ENCODE measurements at places on chromosomes 16 and 17.
A peak's percentile ranks its signal among the peaks of the same experiment; 100 is the strongest.

GRCh38 chr17:55261311-55261710, 3.4 kb upstream of the HLF start:
- no peak overlapping the region for H3K27ac ChIP-seq
- H3K27me3 ChIP-seq: peaks cover 37% of the 10 kb centered on the region

DNA sequence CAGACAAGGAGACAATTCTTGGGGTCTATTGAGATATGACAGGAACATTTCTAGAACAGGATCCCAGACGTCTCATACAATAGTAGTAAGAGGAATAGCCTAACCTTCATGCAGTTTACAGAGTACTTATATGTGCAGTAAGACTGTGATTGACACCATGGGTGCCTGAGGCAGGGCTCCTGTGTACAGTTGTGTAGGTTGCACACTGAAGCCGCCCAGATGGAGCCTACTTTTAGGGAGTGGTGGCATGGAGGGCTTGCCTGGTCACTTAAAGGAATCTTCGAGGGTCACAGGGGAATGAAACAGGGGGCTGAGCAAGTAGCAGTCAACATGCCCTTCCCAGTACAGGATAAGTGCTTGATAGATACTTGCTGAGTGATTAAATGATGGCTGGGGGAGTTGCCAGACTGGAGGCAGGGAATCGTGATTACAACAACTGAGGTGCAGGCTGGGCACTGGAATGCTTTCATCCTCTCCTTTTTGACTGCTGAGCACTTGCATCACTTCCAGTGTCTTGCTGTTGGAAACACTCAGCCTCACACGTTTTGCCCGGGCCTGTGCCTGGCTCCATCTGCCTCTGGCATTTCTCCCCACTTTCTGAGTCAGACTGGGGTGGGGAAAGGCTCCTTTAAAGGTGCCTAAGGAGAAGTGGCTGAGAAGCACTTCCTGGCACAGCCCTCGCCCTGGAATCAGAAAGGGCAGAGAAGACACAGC, 71.0 kb downstream of the COPRS start:
- no peaks in the 10 kb centered on the region for H3K27me3 ChIP-seq
- H3K36me3 ChIP-seq: no peaks in the 10 kb centered on the region
- no peaks in the 10 kb centered on the region for H3K4me1 ChIP-seq
- no peak for DNase-seq

DNA sequence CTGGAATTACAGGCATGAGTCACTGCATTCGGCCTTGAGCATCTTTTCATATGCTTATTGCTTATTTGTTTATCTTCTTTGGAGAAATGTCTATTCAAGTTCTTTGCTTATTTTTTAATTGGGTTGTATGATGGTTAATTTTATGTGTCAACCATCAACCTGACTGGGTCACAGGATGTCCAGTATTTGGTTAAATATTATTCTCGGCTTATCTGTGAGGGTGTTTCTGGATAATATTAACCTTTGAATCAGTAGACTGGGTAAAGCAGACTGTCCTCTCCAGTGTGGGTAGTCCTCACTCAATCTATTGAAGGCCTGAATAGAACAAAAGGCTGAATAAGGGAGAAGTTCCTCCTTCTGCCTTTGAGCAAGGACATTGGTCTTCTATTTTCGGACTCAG, 142.0 kb downstream of the SSH2 start:
- no peak overlapping the region for H3K27ac ChIP-seq
- no peak overlapping the region for H3K4me3 ChIP-seq
- H3K36me3 ChIP-seq: peaks cover 3% of the 10 kb centered on the region
- H3K4me1 ChIP-seq: peaks cover 8% of the 10 kb centered on the region
- H3K27me3 ChIP-seq: no peaks in the 10 kb centered on the region
- no peak for DNase-seq

GRCh38 chr16:51390877-51391276, 239.8 kb upstream of the SALL1 start:
- no peaks in the 10 kb centered on the region for H3K4me1 ChIP-seq
- H3K36me3 ChIP-seq: no peaks in the 10 kb centered on the region
- H3K27me3 ChIP-seq: no peaks in the 10 kb centered on the region
- DNase-seq: no peak
- no peak overlapping the region for H3K4me3 ChIP-seq
- no peak overlapping the region for H3K27ac ChIP-seq

DNA sequence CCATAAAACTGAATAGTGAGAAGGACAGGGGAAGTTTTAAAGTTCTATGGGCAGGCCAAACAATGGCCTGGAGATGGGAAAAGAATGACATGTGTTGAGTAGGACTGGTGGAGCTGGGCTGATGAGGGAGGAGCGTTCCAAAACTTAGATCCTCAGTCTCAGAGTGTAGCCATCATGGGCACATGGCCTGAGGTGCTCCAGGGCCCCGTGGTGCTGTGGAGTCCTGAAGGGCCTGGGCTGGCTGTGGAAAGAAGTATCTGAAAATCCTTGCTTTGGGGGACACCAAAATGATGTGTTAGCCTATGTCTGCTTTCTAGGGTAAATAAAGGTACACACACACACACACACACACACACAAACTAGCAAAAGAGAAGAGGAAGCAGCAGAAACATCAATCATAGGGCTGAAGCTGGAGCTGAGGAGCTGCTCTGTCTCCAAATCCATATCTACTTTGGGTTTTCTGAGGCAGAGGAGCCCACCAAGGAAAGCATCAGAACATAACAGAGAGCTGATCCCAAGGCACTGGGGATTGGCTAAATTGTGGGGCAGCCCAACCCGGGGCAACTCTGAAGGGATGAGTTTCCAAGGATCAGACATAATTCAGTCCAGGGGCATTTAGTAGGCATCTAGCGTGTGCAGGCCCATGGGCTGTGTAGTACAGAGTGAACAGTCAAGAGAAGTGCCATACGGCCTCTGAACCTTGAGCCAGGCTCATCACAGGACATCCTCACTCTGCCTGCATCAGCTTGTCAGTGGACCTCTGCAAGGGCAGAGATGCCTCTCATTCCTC, 85.2 kb downstream of the C16orf78 start:
- no peak overlapping the region for H3K27ac ChIP-seq
- peaks cover 14% of the 10 kb centered on the region for H3K4me1 ChIP-seq
- H3K4me3 ChIP-seq: no peak overlapping the region
- no peaks in the 10 kb centered on the region for H3K27me3 ChIP-seq
- H3K36me3 ChIP-seq: no peaks in the 10 kb centered on the region
- no peak for DNase-seq

- no peak overlapping the region for H3K27ac ChIP-seq
- peak; percentile 6 for DNase-seq
- H3K4me3 ChIP-seq: no peak overlapping the region
Observed at GRCh38 chr16:72560617-72561016, 388.7 kb upstream of the PMFBP1 start.

DNA sequence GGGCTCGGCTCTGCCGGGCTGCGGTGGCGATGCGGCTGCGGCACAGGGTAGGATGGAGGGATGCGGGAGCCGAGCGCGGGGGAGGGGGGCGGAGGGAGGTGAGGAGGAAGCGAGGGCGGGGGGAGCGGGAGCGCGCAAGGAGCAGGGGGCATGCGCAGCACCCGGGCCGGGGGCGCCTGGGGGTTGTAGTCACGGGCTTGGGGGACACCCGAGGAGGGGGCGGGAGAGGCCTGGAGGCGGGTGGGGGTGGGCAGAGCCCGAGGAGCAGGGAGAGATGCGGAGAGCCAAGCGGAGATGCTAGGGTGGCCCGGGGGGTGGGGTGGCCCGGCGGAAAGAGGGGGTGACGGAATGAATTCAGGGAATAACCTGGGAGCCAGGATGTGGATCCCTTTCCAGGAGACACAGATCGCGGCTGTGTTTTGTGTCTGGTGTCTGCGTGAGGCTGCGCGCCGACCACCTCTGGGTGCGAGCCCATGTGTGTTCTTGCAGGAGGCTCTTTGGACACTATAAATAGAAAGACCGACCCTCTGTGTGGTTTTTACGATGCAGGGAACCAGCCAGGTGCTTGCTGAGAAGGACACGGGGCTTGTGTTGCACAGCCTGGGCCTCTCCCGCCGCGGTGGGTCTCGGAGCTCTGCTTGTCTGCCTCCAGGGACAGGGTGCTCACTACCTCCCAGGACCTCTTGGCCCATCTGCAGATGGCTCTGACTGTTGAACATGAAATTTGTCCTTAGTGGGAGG, at the start of gene STX1B:
STX1B (minus strand) TSS at position 54 of the 741 bp plus-strand sequence. CDS start 242 bp downstream, outside the sequence.
- H3K4me3 ChIP-seq: peak within 1 kb of the TSS; percentile 26
- DNase-seq: no peak
- H3K27me3 ChIP-seq: peaks cover 37% of the 10 kb centered on the region
- H3K27ac ChIP-seq: no peak within 1 kb of the TSS
- peaks cover 10% of the 10 kb centered on the region for H3K4me1 ChIP-seq
- no peaks in the 10 kb centered on the region for H3K36me3 ChIP-seq

Measured in B cell (primary cell).